ENCODE measurements at places on chromosomes 11 and 22. TPM values are rescaled to one million over a fixed set of nuclear protein-coding genes. Genes with fewer than 3 reads are reported as not detected.

GRCh38 chr11:111253131-111253530 lies 7.6 kb downstream of the POU2AF2 start:
- DNase-seq, result no peak

DNA sequence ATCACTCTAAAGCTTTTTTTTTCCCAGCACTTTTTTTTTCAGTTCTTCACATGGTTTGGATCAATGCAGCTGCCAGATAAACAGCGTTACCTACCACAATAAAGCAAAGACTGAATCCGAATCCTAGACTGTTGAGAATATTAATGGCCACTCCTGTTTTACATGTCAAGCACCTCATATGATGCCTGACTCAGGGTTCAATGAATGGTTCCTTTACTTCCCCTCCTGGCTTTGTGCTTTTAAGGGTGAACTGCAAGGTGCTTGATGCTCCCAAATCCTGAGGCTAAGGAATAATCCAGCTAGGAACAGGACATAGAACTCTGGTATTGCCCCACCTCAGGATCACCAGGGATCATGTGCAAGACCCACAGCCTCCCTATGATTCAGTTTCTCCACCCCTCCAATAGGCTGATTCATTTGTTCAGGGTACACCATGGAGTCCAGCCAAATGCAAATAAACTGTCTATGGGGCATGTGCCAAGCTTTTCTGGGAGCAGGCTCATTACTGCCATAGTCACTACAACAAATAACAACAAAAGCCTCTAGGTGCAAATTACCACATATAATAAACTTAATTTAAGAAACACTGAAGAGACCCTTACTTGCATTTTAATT lies 104.3 kb downstream of the GAB2 start:
- peak; percentile 81 for DNase-seq

The TYR gene
- total RNA-seq, result not detected

GRCh38 chr22:44940130-44940529 lies 69.7 kb downstream of the PHF21B start:
- no peak for DNase-seq

- DNase-seq, result no peak
Measured at GRCh38 chr22:11253000-11253511, 4274.9 kb upstream of the OR11H1 start.

The INPP5J gene
- under 0.01 TPM for total RNA-seq

GRCh38 chr11:11250470-11250869 lies 102.6 kb downstream of the CSNK2A3 start:
- no peak for DNase-seq

DNA sequence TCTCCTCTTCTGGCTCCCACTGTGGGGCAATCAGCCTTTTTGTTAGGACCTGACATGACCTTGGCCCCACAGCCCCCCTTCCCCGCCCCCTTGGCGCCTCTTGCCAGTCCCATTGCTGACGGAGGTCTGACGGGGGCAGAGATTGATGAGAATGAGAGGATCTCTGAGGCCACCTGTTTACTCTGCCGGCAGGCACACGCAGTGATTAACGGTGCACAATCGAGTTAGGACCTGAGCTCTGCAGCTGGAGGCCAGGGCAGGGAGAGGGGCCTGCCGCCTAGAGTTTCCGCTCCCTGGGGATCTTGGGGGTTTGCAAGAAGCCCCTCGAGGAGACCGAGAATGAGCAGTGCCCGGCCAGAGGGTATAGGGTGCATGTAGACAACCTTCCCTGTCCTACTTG lies 6.8 kb upstream of the CHRM1 start:
- no peak for DNase-seq

The SCN2B gene
- total RNA-seq, result not detected

The PES1 gene
- total RNA-seq, result 61.1 TPM

DNA sequence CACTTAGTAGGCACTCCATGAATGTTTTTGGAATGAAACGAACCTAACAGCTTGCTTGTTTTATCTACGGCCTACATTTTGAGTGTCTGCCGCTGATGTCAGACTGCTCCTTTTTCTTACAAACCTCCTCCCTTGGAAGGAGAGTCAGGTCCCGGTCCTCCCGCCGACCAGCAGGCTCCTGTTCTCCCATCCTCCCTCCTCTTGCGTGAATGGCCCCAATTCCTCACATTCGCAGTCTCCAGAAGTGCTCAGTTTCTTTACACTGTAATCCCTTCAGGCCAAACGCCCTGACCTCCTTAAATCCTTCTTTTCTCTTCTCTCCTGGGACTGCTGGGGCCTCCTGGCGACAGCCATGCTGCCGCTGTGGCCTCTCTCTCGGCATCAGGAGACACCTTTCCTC lies 82.6 kb upstream of the CSNK2A3 start:
- DNase-seq, result no peak

The UPK2 gene
- not detected for total RNA-seq

The MPZL3 gene
- 5.2 TPM for total RNA-seq

DNA sequence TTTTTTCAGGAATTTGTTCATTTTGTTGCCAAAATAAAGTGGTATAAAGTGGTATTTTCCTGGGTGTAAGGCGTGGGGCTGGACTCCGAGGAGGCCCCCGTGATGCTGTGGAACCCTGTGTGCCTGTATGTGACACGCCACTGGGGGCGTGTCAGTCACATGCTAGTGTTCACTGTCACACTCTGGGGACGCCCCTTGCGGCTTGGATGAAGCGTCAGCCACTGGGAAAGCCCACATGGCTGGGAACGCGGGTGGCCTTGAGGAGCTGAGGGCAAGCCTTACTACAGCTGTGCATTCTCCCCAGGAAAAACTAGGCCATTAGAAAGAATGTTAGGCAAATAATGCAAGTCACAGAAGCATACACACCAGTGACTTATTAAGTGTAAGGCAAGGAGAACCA lies 77.0 kb upstream of the SLC25A18 start:
- DNase-seq, result no peak

The SLC2A11 gene
- total RNA-seq, result 4.4 TPM

GRCh38 chr11:110186456-110186855 lies 93.3 kb downstream of the ZC3H12C start:
- no peak for DNase-seq

DNA sequence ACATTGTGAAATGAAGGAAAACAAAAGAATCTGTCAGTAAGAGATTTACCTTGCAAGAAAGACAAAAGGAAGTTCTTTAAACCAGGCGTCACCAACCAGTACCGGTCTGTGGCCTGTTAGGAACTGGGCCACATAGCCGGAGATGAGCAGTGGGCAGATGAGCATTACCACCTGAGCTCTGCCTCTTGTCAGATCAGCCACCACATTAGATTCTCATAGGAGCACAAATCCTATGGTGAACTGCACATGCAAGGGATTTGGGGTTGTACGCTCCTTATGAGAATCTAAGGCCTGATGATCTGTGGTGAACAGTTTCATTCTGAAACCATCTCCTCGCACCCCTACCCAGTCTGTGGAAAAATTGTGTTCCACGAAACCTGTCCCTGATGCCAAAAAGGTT lies 108.2 kb downstream of the CYP2R1 start:
- no peak for DNase-seq

DNA sequence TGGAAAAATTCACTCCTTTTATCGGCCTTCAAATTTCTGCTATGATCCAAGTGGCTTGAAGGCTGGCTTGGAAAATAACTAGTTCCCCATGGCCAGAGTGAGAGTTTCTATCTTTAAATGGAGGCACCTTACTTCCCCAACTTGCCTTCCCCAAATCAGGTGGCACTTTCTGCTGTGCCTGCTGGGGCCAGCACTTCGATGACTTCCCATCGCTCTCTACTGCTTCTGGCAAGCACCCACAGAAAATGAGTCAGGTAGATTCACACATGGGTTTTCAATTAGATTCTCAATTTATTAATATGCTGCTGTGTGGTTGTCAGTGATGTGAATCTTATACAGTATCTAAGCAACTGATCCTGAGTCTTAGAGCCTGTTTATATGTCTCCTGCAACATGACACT lies 398.8 kb upstream of the RAG2 start:
- no peak for DNase-seq

The OR52N4 gene
- total RNA-seq, result not detected

DNA sequence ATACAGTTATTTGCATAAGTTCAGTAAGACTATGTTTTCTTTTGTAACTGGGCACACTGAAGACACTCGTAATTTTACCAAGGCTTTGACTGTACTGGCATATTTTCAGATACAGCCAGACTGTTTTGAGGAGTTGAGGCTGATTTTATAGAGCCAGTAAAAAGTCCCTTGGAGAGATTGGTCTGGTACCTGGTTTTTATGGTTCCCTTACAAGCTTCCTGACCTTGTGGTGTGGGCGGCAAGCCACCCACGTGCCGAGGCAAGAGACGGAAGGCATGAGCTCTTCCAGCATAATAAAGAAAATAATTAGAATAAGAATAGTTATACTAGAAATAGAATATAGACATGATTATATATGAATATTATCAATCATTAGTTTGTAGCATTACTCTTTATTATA lies 11.3 kb upstream of the GSTP1 start:
- DNase-seq, result no peak

- DNase-seq, result no peak
Measured at GRCh38 chr22:44426981-44427380, 71.1 kb downstream of the RTL6 start.

GRCh38 chr11:61473370-61474012 lies 35.1 kb upstream of the LRRC10B start:
- DNase-seq, result no peak

DNA sequence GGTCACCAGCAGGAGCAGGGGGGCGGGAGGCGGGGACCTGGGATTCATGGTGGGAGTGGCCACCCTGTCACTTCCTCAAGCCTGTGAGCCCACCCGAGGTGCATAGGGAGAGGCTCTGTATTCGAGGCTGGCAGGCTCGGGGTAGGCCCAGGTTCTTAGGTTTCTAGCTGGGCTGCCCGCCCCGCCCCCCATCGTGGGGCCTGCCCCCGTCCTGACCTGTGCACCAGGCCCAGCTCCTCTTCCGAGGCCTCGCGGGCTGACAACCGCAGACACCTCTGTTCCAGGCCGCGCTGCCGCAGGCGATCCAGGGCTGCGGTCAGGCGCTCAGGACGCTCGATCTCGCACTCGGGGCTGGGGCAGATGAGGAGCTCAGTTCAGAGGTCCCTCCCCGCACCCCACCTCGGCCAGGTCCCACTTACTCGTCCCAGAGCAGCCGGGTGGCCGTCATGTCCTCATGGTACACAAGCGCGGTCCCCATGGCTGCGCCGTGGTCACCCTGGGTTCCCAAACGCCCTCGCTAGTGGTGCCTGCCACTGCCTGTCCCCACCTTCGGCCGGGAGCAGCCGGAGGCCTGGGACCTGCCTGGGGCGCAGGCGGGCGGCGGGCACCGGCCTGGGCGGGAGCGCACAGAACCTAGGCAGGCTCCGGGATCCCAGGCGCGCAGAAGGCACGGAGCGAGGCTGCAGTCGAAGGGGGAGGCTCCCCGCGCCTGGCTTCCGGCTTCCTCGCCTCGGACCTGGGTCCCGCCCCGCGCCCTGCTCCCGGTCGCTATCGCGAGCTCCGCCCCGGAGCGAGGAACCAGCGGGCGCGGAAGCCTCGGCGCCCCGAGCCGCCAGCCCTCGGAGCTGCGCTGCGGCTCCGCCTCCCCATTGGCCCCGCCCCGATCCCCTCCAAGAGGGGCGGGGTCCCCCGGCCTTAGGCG lies at the start of gene HDAC10:
Gene HDAC10, minus strand, starts transcription at position 711 of the 922 bp plus-strand sequence. Its CDS starts 233 bp downstream, at position 478.
- DNase-seq, result peak; percentile 78

DNA sequence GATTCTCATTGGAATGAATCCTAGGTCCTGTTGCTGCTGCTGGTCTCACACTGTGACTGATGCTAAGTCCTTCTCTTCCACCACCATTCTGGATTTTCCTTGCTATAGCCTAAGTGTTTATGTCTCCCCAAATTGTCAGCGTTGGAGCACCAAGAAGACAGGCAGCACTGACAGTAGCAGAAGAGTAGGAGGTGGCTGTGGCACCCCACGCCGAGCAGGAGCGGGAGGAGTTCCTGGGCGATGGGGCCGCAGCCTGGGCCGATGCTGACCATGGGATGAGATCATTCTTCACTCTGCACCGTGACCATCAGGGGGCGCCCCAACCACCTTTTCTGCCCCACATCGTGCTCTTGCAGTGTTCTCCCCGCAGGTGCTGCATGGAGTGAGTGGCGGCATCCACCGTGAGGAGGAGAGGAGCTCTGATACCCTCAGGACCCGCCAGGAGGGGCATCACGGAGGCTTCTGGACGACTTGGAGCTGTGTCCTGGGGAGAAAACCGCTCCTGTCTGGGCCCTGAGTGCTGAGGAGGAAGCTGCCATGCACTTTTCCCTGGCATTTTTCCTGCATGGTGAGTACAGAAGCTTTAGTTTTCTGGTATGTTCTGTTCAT lies 57.0 kb downstream of the LRRC74B start:
- DNase-seq, result peak; percentile 56

DNA sequence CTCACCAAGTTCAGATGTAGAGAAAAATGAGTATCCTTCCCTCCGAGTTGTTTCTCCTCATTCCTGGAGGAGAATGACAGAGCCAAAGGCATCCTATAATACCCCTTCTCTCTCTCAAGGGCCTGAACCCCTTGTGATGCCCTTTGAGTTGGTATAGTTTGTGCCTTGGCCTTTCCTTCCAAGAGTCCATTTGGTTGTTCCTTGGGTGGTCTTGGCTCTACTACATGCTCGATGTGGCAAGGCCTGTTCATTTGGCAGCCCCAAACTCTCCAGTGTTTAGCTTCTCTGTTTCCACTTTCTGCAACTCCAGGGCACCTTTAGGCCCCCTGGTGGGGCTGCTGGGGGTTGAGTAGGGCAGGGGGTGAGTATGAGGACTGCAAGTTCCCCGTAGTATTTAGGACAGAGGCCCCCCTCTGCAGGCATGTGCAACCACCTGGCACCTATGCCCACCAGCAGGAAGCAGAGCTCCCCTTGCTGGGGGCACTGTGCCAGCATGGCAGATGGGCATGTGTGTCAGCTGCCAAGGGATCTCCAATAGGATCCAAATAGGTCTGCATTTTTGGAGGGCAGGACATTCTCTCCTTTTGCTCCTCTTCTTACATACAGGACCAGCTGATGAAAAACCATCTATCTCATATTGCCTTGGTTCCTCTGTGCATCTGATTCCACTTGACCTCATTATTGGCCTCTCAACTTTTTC lies 217.2 kb upstream of the CADM1 start:
- no peak for DNase-seq

DNA sequence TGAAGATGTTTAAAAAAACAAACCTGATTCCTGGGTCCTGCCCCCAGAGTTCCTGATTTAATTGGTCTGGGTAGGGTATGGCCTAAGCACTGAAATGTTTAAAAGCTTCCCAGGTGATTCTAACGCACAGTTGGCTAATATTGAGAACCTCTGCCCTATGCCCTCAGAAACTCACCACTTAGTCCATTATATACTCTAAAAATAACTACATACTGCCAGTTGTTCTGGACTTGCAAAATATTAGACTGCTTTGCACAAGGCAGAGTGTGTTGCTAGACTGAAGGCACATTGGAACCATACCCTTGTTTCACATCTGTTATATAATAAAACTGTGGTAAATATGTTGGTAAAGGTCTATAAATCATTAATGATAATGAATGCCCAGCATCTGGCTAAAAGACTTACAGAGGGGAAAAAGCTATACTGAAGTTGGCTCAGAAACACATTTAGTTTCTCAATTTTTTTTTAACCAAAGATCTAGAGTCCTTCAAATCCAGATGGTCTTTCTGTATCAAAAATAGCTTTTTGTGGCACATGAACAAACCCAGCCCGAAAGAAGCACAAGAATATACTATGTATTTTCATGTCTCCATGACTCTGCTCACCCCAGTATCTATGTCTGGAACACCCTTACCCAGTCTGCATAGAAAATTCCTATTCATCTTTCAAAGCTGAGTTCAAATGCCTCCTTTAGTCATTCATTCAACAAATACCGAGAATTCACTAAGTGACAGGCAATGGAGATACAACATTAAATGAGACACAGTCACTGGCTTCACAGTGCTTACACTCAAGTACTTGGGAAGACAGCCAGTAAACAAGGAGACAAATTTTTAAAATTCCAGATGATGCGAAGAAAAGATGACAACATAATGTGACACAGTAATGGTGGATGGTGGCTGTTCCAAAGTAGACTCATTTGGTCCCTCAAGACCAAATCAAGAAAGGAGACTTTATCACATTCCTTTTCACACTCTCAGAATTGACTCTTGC lies 44.1 kb downstream of the RBFOX2 start:
- no peak for DNase-seq
